ENCODE measurements at places on chromosomes 4 and X.

DNA sequence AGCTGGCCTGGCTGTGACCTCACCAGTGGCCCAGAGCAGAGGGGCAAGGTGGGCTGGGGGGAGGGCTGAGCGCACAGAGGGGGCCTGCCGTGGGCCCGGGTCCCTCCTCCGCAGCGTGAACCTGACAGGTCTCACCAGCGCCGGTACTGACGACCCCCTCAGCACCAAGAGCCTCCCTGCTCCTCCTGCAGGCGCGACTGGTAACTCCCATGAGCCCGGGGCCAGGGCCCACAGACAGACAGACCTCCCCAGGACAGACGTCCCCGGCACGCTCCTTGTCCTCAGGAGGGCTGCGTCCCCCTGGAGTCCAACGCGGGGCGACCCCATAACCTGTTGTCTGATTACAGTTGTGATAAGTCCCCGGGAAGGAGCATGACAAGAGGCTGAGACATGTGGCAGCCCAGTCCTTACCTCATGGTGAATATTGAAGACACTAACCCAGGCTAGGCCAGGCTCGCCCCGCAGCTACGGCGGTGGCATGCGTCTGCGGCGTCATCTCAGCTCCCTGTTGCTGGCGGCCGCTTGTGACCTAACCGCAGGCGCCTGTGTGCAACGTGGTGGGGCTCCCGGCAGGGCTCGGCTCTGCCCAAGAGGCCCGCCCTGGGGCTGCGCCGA is 8.5 kb downstream of the AKAP17A start:
- DNase-seq = no peak

DNA sequence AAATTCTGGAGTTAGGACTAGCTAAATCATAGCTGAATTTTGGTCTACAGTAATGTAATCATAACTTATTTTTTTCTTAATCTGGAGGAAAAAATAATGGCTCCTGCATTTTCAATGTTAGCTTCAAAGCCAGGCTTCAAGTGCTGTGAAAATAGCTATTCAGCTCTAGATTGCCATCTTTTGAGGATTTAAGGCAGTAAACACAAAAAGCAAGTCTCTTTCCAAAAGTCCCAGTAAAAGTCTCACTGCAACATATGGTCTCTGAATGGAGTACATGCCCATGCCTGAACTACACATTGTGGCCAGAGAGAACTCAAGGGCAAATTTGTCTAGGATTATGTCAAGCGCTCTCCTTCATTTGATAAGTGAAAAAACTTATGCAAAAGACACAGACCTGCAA is 720.9 kb downstream of the FSTL5 start:
- DNase-seq = no peak

DNA sequence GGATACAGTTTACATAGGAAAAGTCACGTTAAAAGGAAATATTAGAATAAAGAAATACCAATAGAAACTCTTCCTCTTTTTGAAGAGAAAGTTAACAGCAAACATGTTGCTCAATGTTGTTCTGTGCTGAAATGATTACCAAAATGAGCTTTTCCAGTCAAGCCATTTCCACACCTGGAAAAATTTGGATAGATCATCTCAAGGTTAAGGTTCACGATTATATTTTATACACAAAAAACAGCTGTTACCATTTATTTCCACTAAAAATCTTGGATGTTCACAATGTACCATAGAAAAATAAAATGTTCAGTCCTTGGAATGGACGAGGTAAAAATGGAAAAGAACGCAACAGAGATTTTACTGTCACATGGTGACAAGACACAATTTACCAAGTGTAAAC is 218.7 kb downstream of the SCFD2 start:
- DNase-seq = no peak

GRCh38 chr4:157591245-157591644 is 370.7 kb downstream of the GRIA2 start:
- DNase-seq = no peak

- no peak for DNase-seq
These were observed 40.9 kb upstream of the XK start for GRCh38 chrX:37644381-37645305.

GRCh38 chr4:67151376-67152343 is 393.6 kb downstream of the CENPC start:
- no peak for DNase-seq

DNA sequence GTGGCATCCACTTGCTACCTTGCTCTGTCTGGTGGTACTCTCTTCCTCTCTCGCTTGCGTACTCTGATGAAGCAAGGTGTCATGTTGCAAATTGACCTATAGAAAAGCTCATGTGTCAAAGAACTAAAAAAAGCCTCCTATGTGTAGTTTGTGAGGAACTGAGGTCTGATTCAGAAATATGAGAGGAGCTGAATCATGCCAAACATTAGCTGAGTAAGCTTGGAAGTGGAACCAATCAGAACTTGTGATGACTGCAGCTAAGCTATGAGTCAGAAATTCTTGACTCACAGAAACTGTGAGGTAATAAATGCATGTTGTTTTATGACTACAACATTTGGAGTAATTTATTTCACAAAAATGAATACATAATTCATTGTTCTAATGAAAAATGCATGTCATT is 2138.8 kb downstream of the PCDH7 start:
- peak; percentile 94 for DNase-seq

- DNase-seq = peak; percentile 59
These were observed at the start of gene JADE3 for GRCh38 chrX:46912098-46912602. Gene JADE3 (plus strand): TSS chrX:46912421. CDS start chrX:46984895, 72,474 bp downstream.

GRCh38 chr4:45693746-45694145 is 430.1 kb downstream of the GABRG1 start:
- no peak for DNase-seq

GRCh38 chr4:38738940-38739803 is 43.6 kb downstream of the TLR10 start:
- DNase-seq = no peak

DNA sequence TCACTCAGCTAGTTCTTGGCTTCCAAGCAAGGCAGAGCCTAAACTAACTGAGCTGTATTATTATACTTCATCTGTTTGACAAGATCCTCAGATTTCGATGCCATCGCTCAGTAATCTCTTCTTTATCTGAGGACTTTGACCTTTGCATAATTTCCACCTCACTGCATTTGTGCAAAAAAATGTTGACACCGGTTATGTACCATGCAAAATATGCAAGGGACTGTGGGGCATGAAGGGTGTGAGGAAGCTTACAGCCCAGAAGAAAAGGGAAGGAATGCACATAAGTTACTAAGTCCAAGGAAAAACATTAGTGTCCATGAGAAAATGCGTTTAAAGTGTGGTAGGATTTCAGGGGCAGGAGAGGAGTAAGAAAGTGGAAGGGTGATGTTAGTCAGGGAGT is 295.4 kb downstream of the PACRGL start:
- DNase-seq = no peak

GRCh38 chr4:102174719-102175189 is 170.5 kb downstream of the SLC39A8 start:
- DNase-seq = peak; percentile 38

GRCh38 chr4:6613676-6614651 is 26.5 kb upstream of the MRFAP1 start:
- DNase-seq = no peak

DNA sequence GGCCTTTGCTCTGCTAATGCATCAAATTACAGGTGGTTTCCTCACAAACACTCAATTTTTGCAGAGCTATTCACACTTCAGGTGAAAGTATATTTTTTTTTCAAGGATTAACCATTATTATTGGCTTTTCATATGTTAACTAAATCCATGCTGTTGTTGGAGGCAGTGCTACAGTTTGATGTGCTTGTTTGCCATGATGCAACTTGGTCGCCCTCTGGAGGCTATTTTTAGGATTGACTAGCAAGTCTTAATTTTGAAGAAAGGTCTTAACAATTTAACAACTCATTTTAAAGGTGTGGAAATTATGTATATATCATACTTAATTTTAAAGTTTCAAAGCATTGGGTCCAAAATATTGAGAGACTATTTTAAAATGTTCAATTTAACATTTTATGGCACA is 168.8 kb upstream of the FAM47A start:
- peak; percentile 58 for DNase-seq

Data from fibroblast of mammary gland (primary cell).